ENCODE measurements at places on chromosomes 12 and 14.

- no peak for DNase-seq
Observed at GRCh38 chr12:132409495-132410295, 80.3 kb upstream of the FBRSL1 start.

- DNase-seq = no peak
Observed at GRCh38 chr12:31508436-31509150, 82.3 kb downstream of the DENND5B start.

DNA sequence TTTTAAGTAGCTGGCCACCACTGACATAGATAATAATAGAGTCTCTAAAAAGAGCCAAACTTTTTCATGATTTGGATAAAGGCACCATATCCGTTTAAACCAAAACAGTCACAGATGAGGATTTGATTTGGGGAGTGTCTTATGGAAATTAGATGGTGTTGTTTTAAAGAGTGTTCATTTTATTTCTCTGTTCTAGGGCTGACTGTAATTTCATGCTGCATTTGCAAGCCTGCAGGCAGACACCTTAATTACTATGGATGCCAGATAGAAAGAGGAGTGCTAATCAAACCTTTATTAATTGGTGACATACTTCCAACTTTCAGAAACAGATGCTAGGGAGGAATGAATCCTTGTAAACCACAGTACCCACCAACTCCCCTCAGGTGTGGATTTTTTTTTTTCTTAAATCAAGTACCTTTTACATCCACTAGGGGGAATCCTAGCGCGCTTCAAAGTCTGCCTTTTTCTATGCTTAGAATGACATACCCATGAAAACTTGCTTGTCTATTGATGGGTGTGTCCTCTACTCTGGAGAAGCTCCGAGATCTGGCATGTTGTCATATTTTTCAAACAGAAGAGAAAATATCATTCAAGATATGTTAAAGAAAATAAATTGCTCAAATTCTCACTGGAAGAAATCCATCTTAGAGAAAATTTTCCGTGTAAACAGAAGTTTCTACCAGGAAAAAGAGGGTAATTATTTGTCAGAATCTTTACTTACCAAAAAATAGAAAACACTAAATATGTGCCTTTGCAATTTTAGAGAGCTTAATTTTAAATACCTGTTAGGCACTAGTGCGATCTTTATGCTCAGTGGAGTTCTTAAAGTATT lies 14.2 kb upstream of the PLXNC1 start:
- DNase-seq = peak; percentile 33

DNA sequence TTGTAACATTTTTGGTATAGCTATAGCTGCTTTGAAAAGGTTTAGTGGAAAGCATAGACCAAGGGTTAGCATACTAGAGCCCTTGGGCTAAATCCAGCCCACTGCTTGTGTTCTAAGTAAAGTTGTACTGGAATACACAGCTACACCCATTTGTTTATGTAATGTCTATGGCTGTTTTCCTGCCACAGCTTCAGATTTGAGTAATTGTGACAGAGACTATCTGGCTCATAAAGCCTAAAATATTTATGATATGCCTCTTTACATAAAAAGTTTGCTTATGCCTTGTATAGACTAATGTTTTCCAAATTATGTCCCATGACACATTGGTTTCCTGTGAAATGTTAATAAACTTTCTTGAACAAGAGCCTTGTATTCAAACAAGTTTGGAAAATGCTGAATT lies 234.8 kb upstream of the ATP2B1 start:
- no peak for DNase-seq

GRCh38 chr12:104502217-104502616 lies 45.5 kb downstream of the CHST11 start:
- no peak for DNase-seq

DNA sequence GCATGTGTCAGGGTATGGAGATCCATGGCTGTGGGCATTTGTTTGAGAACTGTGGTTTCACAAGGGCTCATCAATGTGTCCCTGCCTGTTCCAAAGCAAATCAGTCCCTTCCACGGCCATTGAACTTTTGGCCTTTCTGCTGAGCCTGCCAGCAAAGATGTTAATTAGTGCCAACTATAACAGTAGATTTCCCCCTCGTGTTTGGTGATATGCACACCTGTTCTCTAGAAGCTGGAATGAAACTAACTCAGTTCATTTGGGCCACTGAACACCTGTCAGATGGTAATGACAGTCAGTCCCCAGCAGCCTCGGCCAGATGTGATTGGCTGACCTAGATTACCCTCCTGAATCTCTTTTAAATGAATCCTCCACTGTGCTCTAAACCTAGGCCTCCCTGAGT lies 43.2 kb downstream of the IRAK3 start:
- no peak for DNase-seq

GRCh38 chr12:31118347-31119191 lies 44.9 kb downstream of the DDX11 start:
- DNase-seq = no peak

DNA sequence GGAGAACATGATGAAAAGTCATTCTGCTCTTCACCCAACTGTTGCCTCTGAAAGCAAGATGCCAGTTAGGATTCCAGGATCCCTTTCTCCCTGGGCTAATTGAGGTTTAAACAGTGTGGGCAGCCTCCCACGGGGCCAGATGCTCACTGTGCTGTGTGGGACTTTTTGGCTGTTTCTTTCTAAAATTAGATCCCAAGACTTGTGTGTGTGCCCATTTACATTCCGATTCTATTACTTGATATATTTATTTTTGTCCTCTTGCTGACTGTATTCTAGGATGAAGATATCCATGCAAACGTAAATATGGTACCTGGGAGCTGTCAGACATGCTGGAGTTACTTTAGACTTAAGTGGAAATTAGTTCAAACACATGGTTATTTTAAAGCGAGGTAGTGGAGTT lies 6.2 kb downstream of the IFT43 start:
- DNase-seq = no peak

GRCh38 chr12:49091836-49092085 lies 2.8 kb downstream of the DHH start:
- DNase-seq = no peak

- no peak for DNase-seq
Observed at GRCh38 chr12:121748218-121748570, 35.6 kb downstream of the TMEM120B start.

- DNase-seq = no peak
Observed at GRCh38 chr12:49907352-49907751, 3.7 kb upstream of the FAIM2 start.

GRCh38 chr14:32657081-32657480 lies 281.6 kb upstream of the NPAS3 start:
- peak; percentile 44 for DNase-seq

GRCh38 chr14:94659256-94659655 lies 47.1 kb downstream of the SERPINA3 start:
- no peak for DNase-seq

DNA sequence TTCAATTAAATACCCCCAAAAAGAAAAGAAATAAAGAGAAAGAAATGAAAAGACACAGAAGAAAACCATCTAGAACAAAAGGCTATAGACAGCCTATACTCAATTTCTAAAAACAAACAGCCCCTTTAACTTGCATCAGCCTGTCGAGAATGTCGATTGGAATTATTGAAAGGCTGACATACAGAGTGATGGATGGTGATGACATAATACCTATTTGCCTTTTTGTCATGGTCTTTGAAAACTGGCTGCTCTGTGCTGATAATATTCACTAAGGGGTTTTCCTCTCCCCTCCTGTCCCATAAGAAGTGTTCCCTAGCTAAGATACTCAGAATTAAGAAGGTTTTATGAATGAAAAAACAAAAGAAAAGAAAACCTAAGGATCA lies 393.7 kb downstream of the SOX5 start:
- DNase-seq = no peak

DNA sequence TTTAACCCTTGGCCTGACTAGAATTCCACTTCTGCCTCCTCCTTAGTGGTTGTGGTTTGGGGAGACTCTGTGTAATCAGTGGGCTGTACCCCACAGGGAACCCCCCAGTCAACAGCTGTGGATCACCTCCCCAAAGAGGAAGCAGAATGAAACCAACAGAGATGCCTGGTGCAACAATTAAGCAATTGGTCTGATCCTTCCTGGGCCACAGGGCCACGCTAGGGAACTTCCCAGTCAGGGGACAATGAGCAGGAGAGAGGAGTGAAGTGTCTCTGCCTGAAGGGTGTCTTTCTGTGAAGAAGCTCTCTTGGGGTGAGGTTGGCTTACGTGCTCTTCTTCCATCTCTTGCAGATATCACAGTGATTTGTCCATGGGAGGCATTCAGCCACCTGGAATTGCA lies 8.2 kb downstream of the PDE6H start:
- peak; percentile 72 for DNase-seq
